ENCODE measurements at places on chromosomes 16 and 17.
A peak's percentile ranks its signal among the peaks of the same experiment; 100 is the strongest.

GRCh38 chr17:78141437-78142118 is 4.6 kb upstream of the C17orf99 start:
- DNase-seq = no peak

- no peak for DNase-seq
Measured at GRCh38 chr16:56849690-56850680, 15.0 kb upstream of the SLC12A3 start.

DNA sequence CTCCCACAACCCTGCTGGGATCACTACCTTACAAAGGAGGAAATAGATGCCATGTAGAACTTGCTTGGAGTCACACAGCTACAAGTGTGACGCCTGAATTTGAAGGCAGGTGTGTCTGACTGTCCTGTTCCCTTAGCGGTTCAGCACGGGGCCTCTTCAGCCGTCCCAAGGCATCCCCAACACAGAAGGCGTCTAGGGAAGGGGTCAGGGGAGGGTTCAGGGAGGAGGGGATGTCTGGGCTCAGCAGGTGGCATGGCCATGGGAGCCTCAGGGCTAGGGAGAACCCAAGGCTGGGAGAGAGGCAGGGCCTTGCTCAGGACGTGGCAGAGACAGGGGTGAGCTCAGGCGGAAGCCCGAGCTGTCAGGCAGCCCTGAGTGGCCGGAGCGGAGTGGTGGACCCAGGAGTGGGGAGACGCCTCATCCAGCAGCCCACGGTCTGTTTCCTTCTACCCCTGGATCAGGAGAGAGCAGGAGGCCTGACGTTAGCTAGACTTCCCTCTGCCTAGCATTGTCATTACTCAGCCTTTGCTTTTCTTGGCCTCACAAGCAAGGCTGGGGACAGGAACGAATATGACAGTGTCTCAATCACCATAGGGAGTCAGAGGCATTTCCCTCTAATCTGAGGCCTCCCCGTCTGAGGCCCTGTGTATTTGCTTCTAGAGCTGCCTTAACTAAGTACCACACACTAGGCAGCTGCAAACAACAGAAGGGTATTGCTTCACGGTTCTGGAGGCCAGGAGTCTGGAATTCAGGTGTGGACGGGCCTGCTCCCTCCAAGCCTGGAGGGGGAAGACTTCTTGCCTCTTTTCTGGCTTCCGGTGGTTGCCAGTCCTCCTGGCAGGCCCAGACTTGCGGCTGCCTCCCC is 31.3 kb upstream of the ANKRD40CL start:
- DNase-seq = no peak

GRCh38 chr16:14641206-14641605 is 8.5 kb downstream of the BFAR start:
- DNase-seq = no peak

DNA sequence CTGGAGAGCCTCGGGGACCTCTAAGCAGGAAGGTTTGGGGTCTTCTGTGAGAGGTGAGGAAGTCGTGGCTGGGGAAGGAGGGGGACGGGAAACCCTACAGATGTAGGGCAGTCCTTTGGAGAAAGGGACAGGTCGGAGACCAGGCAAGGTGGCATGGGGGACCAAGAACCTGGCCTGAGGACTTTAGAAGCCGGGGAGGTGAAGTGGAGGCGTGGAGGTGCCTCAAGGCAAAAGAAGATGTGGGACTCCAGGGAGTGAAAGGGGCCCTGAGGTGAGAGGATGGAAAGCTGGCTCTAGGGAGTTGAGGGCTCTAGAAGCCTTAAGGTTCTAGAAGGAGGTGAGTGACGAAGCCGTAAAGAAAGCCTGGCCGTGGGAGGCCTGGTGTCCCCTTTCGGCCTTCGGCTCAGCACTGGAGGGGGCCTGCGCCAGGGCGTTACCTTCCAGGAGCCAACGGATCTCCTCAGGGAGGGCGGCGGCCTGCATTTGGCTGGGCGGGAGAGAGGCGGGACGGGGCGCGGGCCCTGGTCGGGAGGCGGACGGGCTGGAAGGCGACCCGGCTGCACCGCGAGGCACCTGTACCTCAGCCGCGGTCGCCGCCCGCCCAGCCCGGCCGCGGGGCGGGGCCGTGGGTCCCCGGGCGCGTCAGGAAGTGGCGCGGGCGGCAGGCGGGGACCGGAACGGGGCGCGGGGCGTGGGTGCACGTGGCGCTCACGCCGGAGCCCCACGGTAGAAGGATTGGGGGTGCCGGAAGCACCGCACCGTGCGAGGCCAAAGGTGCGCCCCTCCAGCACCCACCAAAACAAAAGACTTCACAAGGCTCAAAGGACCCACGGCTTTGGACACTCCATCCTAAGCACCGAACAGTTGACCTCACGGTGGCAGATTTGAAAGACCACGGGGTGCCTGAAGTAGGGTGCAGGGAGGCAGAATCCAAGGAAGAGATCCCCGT is at the start of gene SKAP1:
TSS of gene SKAP1 (minus strand) at position 577 of the 949 bp plus-strand sequence.
- DNase-seq = peak; percentile 71

GRCh38 chr17:73453090-73453489 is 141.3 kb upstream of the CDC42EP4 start:
- DNase-seq = no peak

GRCh38 chr17:50352072-50352692 is 6.3 kb downstream of the XYLT2 start:
- DNase-seq = no peak

- DNase-seq = no peak
Measured at GRCh38 chr16:86387468-86388440, 122.6 kb upstream of the FOXF1 start.

DNA sequence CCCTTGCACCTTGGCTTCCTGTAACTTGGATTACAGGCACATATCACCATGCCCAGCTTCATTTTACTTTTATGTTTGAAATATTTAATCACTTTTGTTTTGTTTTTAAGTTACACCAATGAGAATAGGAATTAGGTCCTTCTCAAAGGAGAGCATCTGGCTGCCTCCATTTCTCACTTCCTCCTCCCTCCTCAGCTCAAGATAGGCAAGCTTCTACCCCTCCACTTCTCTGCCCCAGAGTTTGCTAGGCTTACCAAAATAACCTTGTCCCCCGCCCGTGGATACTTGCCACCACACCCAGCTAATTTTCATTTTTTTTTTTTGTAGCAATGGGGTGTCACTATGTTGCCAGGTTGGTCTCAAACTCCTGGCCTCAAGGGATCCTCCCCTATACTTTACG is 17.9 kb downstream of the GABARAPL2 start:
- DNase-seq = no peak

GRCh38 chr17:46044286-46044928 is 45.4 kb downstream of the STH start:
- peak; percentile 69 for DNase-seq

DNA sequence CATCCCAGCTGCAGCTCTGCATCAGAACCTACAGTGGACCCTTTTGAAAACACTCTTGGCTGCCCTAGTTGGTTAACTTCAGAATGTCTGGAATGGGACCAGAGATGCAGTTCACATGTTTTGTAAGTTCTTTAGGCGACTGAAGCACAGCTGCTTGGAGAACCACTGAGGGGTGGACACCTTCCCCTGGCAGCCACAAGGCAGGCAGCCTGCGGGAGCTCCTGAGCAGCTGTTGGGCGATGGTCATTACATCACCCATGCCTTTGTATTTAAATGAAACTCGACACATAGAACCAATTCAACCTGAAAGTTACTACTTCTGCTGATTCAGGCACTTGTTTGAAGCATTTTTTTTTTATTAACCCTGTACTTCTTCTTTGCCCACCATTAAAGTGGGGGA is 151.5 kb downstream of the LGALS9B start:
- no peak for DNase-seq

GRCh38 chr17:42303694-42304093 is 15.4 kb downstream of the STAT5A start:
- no peak for DNase-seq

GRCh38 chr17:16407911-16408588 is 7.3 kb upstream of the TRPV2 start:
- no peak for DNase-seq

DNA sequence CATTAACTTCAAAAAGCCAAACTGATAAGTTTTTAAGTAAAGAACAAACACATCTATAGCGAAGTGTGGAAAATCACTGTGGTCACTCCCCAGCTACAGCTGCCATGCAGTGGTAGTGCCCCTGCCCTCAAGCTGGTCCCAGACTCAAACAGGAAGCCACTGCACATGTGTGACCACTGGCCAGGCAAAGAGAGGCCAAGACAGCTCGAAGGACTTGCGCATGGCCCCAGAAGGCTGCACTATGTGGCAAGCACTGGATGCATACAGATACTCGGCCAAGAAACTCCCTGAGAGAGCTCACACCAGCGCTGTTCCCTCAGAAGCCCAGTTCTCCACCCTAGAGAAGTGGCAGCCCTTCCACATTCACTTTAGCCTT is 82.4 kb downstream of the ANKRD11 start:
- no peak for DNase-seq

DNA sequence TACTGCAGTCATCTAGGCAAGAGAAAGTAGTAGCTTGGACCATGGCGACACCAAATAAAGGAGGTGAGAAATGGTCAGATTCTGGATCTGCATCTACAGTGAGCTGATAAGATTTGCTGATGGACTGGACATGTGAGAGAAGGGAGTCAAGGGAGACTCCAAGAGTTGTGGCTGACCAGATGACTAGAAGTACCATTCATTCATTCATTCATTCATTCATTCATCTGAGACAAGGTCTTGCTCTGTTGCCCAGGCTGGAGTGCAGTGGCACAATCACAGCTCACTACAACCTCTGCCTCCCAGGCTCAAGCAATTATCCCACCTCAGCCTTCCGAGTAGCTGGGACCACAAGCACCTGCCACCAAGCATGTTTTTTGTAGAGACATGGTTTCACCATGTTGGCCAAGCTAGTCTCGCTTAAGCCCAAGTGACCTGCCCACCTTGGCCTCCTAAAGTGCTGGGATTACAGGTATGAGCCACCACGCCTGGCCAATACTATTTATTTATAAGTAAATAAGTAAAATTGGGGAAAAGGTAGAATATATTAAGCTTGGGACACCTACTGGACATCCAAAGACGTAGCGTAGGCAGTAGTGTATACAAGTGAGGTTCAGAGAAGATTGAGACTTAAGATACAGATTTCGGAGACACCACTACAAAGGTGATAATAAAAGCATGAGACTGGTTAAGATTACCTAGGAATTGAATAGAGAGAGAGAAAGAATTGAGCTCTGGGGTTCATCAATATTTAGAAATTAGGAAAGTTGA is 15.7 kb upstream of the RNF43 start:
- DNase-seq = no peak

- DNase-seq = no peak
Measured at GRCh38 chr16:47528431-47528830, 67.3 kb downstream of the PHKB start.

DNA sequence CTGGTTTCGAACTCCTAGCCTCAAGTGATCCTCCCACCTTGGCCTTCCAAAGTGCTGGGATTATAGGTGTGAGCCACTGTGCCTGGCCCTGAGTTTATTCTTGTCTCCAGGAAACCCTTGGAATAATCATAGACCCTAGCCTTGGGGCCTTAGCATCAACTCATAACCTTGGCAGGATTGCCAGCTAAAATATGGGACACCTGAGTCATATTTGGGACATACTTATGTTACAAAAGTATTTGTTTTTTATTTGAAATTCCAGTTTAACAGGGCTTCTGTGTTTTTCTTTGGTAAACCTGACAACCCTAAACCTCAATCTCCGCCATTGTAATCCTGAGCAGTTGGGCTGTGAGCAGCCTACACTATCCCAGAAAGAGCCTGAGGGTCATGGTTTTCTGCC is 28.6 kb upstream of the TNS4 start:
- no peak for DNase-seq

Measured in CD4-positive, alpha-beta T cell treated with Interleukin-21 for 1 hour (primary cell).